Colonic mucosa (tissue), 4 donors: ENCODE measurements at places on chromosomes 5 and 9.

- peak overlapping the region; percentile 72 for H3K27ac ChIP-seq
- no peaks in the 10 kb centered on the region for H3K27me3 ChIP-seq
- peaks cover 8% of the 10 kb centered on the region for H3K4me1 ChIP-seq
Observed at GRCh38 chr5:68419637-68420452, 204.3 kb downstream of the PIK3R1 start.

DNA sequence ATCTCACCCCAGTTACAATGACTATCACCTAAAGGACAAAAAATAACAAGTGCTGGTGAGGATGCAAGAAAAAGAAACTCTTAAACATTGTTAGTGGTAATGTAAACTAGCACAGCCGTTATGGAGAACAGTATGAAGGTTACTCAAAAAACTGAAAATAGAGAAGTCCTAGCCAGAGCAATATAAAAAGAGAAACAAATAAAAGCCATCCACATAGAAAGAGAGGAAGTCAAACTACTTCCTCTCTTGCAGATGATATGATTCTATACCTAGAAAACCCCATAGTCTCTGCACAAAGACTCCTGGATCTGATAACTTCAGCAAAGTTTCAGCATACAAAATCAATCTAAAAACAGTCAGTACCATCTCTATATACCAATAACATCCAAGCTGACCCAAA lies 221.5 kb upstream of the FAM174A start:
- no peaks in the 10 kb centered on the region for H3K36me3 ChIP-seq
- no peak overlapping the region for H3K27ac ChIP-seq
- DNase-seq, result no peak
- H3K27me3 ChIP-seq, result no peaks in the 10 kb centered on the region

GRCh38 chr9:25935188-25935587 lies 256.9 kb upstream of the TUSC1 start:
- no peak overlapping the region for H3K4me3 ChIP-seq
- no peak for DNase-seq
- no peak overlapping the region for H3K27ac ChIP-seq
- no peaks in the 10 kb centered on the region for H3K36me3 ChIP-seq
- H3K4me1 ChIP-seq, result no peaks in the 10 kb centered on the region

GRCh38 chr5:150530951-150531588 lies 23.1 kb downstream of the NDST1 start:
- no peak overlapping the region for H3K27ac ChIP-seq
- H3K27me3 ChIP-seq, result no peaks in the 10 kb centered on the region
- no peak for DNase-seq
- peaks cover 10% of the 10 kb centered on the region for H3K36me3 ChIP-seq
- H3K4me1 ChIP-seq, result no peaks in the 10 kb centered on the region
- no peak overlapping the region for H3K4me3 ChIP-seq

DNA sequence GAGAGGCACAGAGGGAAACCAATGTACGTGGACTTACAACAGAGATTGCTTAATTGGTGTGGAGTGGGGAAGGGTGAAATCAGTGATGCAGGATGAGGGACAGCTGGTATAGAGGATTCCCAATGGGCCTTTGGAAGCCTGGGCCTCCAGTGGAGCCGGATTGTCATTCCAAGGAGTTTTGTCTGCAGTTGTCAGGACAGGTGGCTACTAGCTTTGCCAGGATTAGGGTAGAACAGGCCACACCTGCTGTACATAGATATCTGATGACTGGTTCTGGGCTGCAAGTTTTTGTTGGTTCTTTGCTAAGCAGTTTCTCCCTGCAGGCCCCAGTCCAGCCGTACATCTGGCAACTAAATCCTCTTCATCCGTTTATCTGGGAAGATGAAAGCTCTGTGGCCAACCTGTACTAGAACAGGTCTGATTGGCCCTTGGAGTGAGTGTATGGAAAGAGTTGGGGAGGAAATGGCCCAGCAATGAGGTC lies 4.2 kb downstream of the SKP2 start:
- no peaks in the 10 kb centered on the region for H3K4me1 ChIP-seq
- no peak overlapping the region for H3K4me3 ChIP-seq
- no peaks in the 10 kb centered on the region for H3K36me3 ChIP-seq
- H3K27me3 ChIP-seq, result no peaks in the 10 kb centered on the region

DNA sequence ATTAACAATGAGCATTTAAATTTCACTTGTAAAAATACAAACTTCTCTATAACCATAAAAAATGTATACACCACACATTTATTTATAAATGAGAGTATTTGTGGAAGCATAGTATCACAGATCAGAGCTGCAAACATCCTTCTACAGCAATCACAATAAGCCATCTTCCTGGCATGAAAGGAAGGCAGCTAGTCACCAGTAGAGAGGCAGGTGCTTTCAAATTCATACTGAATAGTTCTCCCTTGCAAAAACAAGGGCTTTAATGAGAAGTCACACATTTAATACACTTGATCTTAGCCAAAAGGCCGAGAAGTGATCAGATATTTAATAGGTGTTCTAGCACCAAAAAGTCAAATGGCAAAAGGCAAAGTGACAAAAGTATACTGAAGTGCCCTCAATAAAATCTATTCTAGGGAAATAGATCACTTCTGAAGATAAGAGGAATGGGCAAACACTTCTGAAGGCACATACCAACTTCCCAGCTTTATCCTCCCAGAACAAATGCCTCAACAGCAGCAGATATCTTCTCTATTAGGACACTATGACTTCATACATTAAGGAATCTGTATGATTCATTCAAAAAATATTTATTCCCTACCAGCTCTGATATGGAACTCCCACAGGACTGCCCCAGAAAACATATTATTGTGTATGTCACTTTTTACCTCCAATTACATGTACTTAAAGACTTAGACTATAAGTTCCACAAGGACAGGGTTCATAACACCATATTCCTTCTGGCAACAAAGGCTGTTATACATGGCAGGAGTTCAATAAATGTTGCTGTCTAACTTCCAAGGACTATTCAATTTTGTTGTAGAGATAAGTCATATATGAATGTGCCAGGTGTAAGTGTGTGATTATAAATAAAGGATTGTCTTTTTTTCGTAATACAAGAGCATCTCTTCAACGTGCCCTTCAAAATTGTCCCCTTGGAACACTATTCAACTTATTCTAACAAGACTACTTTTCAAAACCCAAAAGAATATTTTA lies 31.7 kb downstream of the MAPKAP1 start:
- no peaks in the 10 kb centered on the region for H3K36me3 ChIP-seq
- DNase-seq, result no peak
- no peak overlapping the region for H3K27ac ChIP-seq
- H3K27me3 ChIP-seq, result no peaks in the 10 kb centered on the region
- no peaks in the 10 kb centered on the region for H3K4me1 ChIP-seq

GRCh38 chr5:124752854-124753720 lies 6.6 kb upstream of the ZNF608 start:
- H3K4me3 ChIP-seq, result no peak overlapping the region
- no peak overlapping the region for H3K27ac ChIP-seq
- no peaks in the 10 kb centered on the region for H3K27me3 ChIP-seq
- H3K4me1 ChIP-seq, result no peaks in the 10 kb centered on the region
- H3K36me3 ChIP-seq, result no peaks in the 10 kb centered on the region

DNA sequence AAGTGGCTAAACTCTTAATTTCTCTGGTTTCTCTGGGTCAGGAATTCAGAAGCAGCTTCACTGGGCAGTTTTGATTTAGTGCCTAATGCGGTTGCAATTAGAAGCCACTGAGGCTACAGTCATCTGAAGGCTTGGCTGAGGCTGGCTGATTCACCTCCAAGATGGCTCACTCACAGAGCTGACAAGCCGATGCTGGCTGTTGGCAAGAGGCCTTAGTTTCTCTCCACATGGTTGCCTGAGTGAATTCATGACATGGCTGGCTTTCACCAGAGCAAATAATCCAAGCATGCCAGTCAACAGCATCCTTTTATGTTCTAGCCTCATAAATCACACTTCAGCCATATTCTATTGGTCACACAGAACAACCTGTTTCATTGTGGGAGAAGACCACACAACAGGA lies 2.8 kb upstream of the CDK7 start:
- H3K27ac ChIP-seq, result no peak overlapping the region
- H3K27me3 ChIP-seq, result no peaks in the 10 kb centered on the region
- no peak overlapping the region for H3K4me3 ChIP-seq
- peaks cover 5% of the 10 kb centered on the region for H3K4me1 ChIP-seq
- H3K36me3 ChIP-seq, result no peaks in the 10 kb centered on the region
